Trophoblast cell (in vitro differentiated cells and primary cell): ENCODE measurements at places on chromosomes 5 and 9.

- DNase-seq: no peak
Observed at GRCh38 chr9:75299324-75299723, 211.0 kb downstream of the OSTF1 start.

DNA sequence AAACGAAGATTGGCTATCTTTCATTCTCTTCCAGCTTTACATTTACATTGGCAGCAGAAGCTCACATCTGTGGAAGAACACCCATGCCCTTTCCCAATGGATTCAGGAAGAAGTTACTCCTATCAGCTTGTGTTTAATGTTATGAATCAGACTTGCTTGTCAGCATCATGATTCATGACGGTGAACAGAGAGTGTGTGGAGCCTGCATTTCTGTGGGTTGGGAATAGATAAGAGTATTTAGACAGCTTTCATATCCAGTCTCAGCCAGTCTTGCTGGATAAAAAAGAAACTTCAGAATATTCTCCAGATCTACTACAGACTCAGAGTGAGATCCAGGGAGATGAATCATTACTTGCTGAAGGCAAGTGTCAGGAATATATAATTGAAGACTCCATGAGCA lies 812.9 kb upstream of the ZNF608 start:
- peak; percentile 86 for DNase-seq

DNA sequence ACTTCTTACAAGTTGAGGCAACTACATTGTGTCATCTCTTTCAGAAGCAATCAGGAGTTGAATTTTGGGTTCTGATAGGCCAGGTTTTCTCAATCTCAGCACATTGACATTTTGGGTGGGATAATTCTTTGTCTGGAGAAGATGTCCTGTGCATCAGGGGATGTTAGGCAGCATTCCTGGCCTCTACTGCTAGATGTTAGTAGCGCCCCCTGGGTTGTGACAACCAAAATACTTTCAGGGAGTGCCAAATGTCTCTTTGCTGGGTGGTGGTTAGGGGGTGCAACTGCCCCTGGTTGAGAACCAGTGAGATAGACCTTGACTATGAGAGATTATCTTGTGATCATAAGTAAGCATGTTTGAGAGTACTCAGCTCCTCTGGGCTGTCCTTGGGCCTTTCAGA lies 164.3 kb upstream of the KLF9 start:
- no peak for DNase-seq

- DNase-seq: no peak
Observed at GRCh38 chr9:70399141-70399540, 15.3 kb downstream of the KLF9 start.

DNA sequence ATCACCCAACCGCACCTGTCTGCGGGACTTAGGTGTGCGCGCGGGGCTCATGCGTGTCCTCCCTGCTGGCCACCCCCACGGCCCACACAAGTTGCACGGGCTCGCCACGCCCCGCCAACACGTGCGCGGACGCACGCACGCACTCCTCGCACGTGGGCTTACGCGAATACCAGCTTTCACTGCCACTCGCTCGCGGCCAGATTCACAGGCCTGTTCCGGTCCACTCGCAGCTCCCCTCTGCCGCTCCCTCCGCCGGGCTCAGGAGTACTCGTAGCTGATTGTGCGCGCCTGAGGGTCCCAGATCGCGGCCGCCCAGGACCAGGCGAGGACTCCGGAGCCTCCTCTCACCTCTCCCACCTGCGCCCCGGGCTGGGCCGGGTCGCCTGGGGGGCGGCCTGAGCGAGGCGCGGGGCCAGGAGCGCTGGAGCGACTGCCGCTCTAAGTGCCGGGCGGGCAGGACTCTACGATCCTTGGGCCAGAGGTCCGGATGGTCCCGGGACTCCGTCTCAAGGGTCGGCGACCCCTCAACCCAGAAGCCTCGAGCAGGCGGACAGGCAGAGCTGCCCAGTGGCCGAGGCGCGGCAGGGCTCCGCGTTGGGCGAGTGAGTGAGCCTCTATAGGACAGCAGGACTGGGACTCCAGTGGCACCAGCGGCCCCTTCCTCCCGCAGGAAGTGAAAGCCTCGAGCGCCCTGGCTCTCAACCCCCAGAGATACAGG lies 3.4 kb downstream of the PCDHGC5 start:
- no peak for DNase-seq

- DNase-seq: peak; percentile 77
Observed at GRCh38 chr5:172929371-172929838, 29.8 kb upstream of the RPL26L1 start.

GRCh38 chr5:415928-416635 lies 26.9 kb upstream of the EXOC3 start:
- DNase-seq: no peak

- DNase-seq: peak; percentile 56
Observed at GRCh38 chr9:134776080-134776796, 104.4 kb upstream of the FCN2 start.

- no peak for DNase-seq
Observed at GRCh38 chr9:89926691-89927220, 321.9 kb downstream of the GADD45G start.

DNA sequence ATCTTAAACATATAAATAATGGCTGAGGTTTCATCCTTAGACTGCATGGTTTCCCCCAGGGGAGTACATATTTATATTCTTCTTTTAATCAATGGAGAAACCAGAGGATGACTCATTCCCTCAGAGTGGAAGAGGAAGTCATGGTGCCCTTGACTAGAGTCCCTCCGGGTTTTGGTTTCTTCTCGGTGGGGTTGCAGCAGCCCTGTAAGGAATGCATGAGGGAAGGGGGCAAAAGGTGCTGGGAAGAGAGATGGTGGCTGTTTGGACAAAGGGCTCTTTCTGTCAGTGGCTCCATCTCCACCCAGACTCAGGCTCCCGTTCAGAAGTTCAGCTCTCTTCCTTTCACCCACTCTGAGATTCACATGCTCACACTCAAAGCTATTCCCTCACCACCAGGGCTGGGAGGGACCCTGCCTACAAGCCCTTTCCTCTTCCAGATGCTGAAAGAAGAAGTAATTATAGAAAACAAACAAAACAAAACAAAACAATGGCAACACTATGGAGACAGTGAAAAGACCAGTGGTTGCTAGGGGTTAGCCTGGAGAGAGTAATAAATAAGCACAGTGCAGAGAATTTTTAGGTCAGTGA lies 129.8 kb upstream of the IL12B start:
- DNase-seq: peak; percentile 43

DNA sequence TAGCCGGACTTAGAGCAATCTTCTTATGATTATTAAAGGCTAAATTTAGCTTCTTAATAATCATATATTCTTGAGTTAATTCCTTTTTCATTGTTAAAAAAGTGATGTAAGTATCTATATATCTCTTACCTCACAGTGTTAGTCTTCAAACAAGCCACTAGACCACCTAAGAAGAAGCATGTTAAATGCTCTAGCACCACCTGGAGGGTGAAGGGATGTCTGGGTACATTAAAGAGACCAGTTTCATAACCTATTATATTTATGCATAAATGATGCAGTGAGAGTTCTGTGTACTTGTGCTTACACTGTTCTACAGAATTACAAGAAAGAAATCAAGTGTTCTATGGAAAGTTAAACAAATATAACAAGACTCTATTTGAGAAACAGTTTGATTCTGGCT lies 55.9 kb upstream of the SLCO6A1 start:
- no peak for DNase-seq

DNA sequence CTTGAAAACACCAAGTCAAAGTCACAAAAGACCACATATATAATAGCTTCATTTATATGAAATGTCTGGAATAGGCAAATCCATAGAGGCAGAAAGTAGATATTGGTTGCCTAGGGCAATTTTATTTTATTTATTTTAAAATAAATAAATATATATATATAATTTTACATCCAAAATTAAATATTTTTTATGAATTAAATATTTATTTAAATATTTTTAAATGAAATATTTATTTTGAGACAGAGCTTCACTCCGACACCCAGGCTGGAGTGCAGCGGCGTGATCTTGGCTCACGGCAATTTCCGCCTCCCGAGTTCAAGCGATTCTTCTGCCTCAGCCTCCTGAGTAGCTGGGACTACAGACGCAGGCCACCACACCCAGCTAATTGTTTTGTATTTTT lies 58.9 kb upstream of the ATG10 start:
- no peak for DNase-seq

GRCh38 chr5:116510517-116510916 lies 64.1 kb downstream of the SEMA6A start:
- DNase-seq: no peak

DNA sequence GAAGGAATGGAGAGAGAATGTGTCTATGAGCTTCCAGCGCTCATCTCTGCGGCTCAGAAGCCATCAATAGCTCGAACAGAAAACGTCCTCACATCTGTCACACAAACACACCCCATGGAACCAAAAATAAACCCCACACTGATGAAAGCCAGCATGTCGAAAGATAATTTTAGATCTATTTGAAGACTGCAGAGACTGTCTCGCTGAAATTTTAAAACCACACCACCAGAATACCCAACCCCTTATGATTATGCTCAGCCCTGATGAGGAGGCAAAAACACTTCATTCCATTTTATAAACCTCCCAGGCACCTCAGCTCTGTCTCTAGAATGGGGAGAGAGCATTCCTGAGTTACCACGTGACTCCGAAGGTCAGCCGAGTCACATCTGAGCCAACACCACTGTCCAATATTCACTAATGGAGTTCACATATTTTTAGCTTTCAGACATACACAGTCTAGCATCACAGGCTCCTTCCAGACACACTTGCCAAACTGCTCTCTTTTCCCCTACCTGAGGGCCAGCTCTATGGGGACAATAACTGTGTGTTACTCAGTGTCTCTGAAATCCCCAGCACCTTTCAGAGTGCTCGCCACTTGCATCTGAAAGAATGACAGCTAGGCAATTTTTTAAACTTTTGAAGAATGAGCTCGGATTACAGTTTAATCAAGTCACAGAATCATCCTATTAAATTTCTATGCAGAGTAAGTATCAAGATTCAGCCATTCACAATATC lies 63.2 kb downstream of the SERINC5 start:
- no peak for DNase-seq

- DNase-seq: no peak
Observed at GRCh38 chr9:20734275-20734674, 50.2 kb downstream of the FOCAD start.

DNA sequence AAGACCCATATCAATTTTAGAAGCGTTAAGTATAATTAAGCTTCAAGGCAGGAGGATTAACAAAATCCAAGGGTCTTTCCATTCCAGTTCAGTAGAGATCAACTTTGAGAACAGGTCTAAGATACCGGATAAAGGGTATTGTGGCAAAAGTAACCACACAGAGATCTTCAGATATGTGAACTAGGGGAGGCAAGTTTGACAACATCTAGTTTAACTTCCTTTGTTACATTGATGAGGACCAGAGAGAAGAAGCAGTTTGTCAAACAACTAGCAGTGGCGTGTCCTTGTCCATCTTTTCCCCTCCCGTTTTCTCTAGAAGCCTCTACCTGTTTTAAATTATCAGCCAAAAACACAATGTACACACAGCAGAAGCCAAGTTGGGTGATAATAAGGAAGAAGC lies 8.6 kb downstream of the SLC36A2 start:
- no peak for DNase-seq

- no peak for DNase-seq
Observed at GRCh38 chr9:20419533-20419932, 202.8 kb downstream of the MLLT3 start.

GRCh38 chr5:68224509-68225187 lies 9.1 kb downstream of the PIK3R1 start:
- no peak for DNase-seq

- DNase-seq: no peak
Observed at GRCh38 chr5:137939331-137939730, 50.1 kb downstream of the PKD2L2 start.

GRCh38 chr9:16085167-16085726 lies 532.4 kb downstream of the CCDC171 start:
- no peak for DNase-seq

- DNase-seq: no peak
Observed at GRCh38 chr5:68272289-68272688, 56.7 kb downstream of the PIK3R1 start.

- no peak for DNase-seq
Observed at GRCh38 chr9:18421391-18421790, 52.6 kb upstream of the ADAMTSL1 start.

- DNase-seq: no peak
Observed at GRCh38 chr9:108857572-108857971, 1.8 kb upstream of the ACTL7B start.

- peak; percentile 58 for DNase-seq
Observed at GRCh38 chr5:122156724-122157325, 27.5 kb downstream of the ZNF474 start.

- DNase-seq: no peak
Observed at GRCh38 chr9:35158501-35159280, 3.1 kb upstream of the UNC13B start.

DNA sequence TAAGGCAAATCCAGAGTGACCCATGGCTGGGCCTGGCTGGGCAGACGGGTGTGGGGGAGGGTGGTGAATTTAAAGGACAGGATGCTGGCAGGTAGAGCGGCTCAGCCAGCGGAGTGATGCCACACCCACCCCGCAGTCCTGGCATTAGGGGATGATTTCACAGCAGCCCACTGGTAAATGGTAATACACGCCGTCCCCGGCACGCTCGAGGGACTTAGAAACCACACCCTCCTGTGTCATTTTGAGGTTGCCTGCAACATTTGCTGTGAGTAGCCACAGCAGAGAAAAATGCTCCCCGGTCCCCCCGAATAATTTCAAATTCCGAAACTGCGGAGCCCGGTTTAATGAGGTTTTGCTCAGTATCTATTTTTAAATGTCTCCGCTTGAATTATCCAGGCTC lies 71.3 kb upstream of the FCN2 start:
- peak; percentile 18 for DNase-seq

DNA sequence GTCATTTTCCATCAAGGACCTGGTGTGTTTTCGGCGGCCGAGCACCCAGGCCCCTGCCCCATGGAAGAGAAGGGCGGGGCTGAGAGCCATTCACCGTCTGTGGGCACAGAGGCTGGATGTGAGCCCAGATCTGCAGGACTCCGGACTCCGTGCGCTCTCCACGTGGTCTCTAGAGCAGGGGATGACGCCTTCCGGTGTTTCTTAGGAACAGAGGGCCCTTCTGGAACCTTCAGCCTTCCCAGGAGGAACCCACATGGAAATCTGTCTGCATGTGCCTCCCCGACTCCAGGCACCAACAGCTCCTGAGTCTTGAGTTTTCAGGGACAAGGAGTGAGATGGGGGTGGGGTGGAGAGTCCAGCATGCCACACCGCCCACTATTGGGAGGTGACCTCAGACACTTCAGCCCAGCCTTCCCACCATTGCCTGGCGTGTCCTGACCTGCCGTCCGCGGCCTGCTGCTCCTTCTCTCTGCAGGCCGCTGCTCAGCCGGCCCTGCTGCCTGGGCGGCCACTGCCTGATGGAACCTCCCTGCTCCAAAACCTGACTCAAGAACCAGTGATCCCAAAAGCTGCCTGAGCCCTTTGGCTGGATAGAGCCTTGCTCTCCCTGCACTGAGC lies 2.4 kb upstream of the RXRA start:
- no peak for DNase-seq
